ENCODE measurements at places on chromosomes 16 and 17. TPM values are rescaled to one million over a fixed set of nuclear protein-coding genes. Genes with fewer than 3 reads are reported as not detected.

The COPS3 gene
- total RNA-seq: 60.1 TPM

The KRT14 gene
- not detected for total RNA-seq

The LPCAT2 gene
- 9.6 TPM for total RNA-seq

The GRAP gene
- 4.1 TPM for total RNA-seq

The FBXO39 gene
- total RNA-seq: not detected

The TBC1D3B gene
- total RNA-seq: 5.8 TPM

The ZNF652 gene
- 100.0 TPM for total RNA-seq

The SOST gene
- not detected for total RNA-seq

The CHST5 gene
- not detected for total RNA-seq

The KRTAP9-2 gene
- not detected for total RNA-seq

The CYGB gene
- 20.4 TPM for total RNA-seq

The LGALS9B gene
- total RNA-seq: not detected

The CX3CL1 gene
- 26.8 TPM for total RNA-seq

All from esophagus muscularis mucosa (tissue), 4 donors.